HAP-1 (cell line): ENCODE measurements at places on chromosomes 1 and 21.

- no peak for DNase-seq
These were observed 77.6 kb downstream of the CLSTN1 start for GRCh38 chr1:9746211-9746610.

DNA sequence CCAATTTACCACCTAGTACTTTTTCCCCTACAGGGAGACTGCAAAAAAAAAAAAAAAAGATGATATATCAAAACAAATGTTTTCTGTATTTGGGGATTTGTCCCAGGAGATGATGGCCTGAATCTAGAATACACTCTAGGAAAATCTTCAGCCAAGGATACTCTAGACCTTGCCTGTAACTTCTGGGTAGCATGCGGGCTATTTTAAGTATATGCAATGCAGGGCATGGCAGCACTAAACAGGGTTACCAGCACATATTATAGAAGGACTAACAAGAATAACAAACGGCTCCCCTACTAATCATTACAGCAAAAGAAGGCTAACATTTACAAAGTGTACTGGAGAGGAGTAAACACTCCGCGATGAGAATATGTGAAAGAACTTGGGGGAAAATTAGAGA, 109.6 kb downstream of the GPATCH2 start:
- no peak for DNase-seq

GRCh38 chr21:34625030-34625593, 10.2 kb upstream of the RCAN1 start:
- no peak for DNase-seq

GRCh38 chr1:185679220-185679619, 55.0 kb upstream of the HMCN1 start:
- no peak for DNase-seq

GRCh38 chr1:117665556-117666270, 59.9 kb downstream of the TENT5C start:
- no peak for DNase-seq

DNA sequence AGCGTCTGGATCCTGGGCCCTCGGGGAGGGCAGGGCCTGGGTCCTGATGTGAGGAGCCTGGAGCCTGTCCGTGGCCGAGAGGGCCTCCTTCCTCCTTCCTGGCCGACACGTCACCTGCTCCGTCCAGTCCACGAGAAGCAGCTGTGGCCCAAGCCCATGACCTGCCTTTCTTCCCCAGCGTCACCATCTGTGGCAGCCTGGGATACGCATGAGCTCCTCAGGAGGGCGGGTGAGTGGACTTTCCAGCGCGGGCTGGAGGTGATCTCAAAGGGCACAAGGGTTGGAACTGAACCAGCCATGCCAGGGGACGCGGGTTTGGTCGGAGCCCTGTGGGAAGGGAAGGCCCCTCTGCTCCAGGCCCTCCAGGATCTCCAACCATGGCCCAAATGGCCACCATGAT, 90.4 kb downstream of the DHRS3 start:
- no peak for DNase-seq

DNA sequence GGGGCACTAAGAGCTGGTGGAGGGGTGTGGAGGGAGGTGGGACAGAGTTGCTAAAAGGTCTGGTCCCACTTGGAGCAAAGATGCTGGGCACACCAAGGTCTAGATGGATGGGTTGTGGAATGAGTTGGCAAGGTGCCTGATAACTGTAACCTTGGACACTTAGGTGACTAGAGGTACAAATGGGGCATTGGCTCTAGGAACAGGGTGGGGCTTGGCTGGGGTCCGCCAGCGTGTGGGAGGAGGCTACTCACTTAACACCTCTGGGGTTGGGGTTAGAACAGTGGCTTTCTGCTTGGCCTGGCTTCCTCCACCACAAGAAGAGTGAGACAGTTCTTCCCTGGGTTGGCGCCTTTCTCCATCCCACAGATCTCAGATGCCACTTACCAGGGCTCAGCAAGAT, 17.2 kb downstream of the KCNA2 start:
- no peak for DNase-seq

DNA sequence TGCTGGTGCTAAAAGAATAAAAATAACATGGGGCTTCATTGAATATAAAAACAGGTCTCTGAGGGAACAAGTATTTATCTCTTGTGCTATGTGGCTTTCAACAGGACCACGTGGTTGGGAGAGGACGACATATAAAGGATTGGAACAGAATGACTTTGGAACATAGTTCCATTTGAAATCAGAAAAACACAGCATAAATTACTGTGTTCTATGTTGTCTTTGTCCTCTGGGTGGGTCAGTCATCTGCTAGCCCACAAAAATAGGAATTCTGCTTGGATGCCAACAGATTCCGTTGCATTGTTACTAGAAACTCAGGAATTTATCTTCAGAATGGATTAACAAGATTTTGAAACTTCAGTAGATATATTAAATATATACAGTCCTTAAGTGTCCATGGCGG, 5.9 kb downstream of the CEP85 start:
- DNase-seq, result peak; percentile 43

DNA sequence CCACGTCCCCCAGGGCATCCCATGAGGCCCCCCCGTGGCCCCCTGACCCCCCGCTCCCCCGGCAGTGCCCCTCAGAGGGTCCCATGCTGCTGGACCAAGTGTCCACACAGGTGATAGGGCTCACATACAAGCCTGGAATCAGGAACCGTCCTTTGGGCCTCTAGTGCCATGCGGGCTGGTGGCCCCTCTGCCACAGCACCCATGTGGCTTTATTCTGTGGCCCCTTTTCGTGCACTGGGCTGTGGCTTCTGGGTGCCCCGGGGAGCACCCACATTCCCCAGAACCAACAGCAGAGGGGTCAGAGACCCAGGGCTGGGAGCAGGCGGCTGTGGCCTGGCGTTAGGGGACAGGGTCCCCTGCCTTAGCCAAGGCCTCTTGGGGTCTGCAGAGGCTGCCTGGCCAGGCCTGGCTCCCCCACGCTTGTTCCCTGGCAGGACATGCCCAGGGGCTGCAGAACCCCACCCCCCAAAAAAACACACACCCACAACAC, 31.7 kb downstream of the SLC19A1 start:
- no peak for DNase-seq

- DNase-seq, result no peak
These were observed 75.3 kb upstream of the PALMD start for GRCh38 chr1:99570486-99571089.

GRCh38 chr1:5415606-5416005, 576.6 kb downstream of the NPHP4 start:
- DNase-seq, result no peak

DNA sequence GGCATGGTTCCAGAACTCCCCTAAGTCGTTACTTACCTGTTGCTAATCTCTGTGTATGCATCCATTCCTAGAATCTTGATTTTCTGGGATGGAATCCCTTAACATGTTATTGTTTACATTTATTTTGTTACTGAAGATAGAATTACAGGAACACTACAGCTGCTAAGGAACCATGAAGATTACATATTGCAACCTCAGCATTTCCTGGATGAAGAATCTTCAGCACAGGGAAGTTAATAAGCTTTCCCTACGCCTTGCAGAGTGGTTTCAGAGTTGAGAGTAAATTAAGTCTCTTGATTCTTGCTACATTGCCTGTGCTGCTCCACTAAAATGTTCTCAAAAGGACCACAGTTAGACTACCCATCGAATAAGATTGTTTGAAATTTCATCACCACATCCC, 31.4 kb upstream of the GBP6 start:
- DNase-seq, result no peak

GRCh38 chr1:28789412-28789811, 22.6 kb upstream of the OPRD1 start:
- no peak for DNase-seq

GRCh38 chr21:44539046-44539445, 949 bp downstream of the KRTAP10-1 start:
- DNase-seq, result no peak

DNA sequence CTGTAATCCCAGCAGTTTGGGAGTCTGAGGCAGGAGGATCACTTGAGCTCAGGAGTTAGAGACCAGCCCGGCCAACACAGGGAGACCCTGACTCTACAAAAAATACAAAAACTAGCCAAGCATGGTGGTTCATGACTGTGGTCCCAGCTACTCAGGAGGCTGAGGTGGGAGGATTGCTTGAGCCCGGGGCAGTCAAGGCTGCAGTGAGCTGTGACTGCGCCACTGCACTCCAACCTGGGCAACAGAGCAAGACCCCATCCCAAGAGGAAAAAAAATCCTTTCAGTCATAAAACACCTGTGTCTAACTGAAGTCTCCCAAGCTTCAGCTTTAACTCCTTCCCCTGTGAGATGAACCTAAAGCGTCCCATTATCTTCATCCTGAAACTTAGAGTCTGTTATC, 33.1 kb upstream of the GOLT1A start:
- DNase-seq, result no peak

GRCh38 chr1:68974447-68974846, 477.6 kb upstream of the DEPDC1 start:
- no peak for DNase-seq

- DNase-seq, result no peak
These were observed 6.4 kb upstream of the GSTM4 start for GRCh38 chr1:109649491-109649914.

- DNase-seq, result no peak
These were observed 69.6 kb downstream of the PGM1 start for GRCh38 chr1:63662841-63663240.

DNA sequence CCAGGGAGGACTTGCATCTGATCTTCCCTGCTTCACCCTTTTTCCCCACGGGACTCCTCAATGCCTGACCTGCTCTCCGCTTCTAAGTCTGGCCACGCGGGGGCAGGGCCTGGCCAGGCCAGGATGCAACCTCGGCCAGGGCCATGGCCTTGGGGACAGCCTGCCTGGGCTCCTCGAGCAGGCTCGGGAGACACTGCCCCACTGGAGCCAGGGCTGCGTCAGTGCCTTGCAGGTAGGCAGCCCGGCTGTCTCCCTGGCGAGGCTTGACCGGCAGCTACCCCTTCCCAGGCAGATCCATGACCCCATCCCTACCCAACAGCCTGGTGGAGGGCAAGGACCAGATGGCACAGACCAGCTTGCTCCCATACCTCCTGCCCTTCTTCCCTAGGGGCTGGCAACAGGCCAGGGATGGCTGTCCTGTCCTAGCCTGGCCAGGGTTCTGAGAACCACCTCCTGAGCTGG, 2.7 kb upstream of the PRDM16 start:
- peak; percentile 18 for DNase-seq

DNA sequence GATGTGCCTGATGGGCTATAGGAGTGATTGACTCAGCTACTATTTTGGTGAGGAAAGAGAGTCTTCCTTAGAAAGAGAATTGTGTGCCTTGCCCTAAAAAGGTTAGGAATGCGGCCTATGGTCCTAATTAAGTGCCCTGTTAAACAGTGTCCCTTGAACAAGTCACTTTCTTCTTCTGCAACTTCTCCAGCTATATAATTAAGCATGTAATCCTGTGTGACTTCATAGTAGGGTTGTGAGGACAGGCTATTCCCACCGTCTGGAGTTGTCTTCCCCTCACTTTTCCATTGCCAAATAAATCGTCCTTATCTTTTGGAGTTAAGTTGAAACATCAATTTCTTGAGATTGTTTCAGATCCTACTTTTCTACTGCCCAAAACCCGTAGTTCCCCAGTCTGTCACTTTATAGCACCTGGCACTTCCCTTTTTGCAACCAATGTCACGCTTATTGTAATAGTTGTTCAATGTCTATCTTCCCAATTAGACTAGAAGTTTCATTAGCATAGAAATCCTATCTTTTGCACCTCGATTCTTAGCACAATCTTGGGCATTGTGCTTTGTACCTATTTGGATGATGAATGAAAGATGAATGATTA, 27.6 kb upstream of the SLC16A1 start:
- DNase-seq, result no peak

GRCh38 chr1:218817691-218818465, 355.8 kb upstream of the LYPLAL1 start:
- DNase-seq, result no peak

GRCh38 chr1:179881642-179882252, 338 bp upstream of the TOR1AIP1 start:
- DNase-seq, result peak; percentile 59

DNA sequence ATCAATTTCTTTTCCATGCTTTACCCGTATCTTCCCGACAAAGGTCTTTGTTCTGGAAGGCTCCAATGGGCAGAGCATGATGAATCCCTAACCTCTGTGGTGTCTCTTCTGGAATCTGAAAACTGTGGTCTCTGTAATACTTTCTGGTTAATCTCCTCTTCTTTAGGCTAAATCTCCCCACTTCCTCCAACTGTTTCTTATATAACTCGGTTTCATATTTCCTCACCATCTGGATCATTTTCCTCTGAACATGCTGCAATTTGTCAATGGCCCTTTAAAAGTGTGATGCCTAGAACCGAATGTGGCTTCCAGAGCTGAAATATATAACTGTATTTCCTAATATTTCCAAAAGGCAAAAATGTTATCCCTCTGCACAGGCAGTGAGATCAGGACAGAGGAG, 66.1 kb downstream of the ALG14 start:
- DNase-seq, result no peak

GRCh38 chr1:184811439-184812111, 56.9 kb upstream of the EDEM3 start:
- DNase-seq, result no peak

- no peak for DNase-seq
These were observed 203.1 kb upstream of the GALNT2 start for GRCh38 chr1:229863651-229864545.

DNA sequence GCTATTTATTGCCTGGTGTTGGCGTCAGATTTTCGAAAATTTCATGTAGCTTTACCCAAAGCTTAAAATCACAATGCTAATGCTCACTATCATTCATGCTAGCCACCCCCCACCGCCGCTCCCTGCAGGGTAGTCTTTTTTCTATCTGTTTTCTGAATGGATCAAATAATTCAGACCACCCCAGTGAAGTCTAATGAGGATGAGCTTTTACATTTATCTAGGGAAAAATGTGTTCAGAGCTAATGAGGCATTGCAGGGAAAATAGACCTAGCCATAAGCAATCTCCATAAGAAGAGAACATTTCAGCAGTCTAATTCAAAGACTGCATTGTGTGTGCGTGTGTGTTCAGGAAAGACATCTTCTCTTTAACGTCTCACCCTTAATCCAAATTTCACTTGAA, 533.0 kb upstream of the PRMT6 start:
- no peak for DNase-seq

DNA sequence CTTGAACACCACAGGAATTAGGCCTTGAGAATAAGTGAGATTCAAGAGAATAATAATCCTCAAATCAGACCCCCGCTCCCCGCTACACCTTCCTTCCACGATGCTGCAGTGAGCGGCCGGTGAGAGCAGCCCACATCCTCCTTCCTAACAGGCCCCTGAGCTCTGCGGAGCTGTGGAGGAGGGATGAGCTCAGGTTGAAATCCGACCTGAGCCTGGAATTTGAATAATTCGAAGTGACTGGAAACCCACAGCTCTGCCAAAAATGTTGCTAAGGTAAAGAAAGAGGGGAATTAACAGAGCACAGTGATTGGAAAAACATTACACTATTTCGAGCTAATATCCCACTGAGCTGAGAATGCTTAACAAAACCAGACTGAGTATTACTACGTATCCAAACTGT, 90.0 kb downstream of the URB2 start:
- DNase-seq, result no peak
